ENCODE measurements at places on chromosomes 7 and 10.

- DNase-seq = no peak
Observed at GRCh38 chr10:63711867-63712716, 190.9 kb downstream of the REEP3 start.

- no peak for DNase-seq
Observed at GRCh38 chr10:121522831-121523230, 75.4 kb downstream of the FGFR2 start.

- DNase-seq = no peak
Observed at GRCh38 chr7:1151156-1151555, 8.8 kb downstream of the ZFAND2A start.

- DNase-seq = no peak
Observed at GRCh38 chr10:78850644-78851435, 217.9 kb upstream of the ZMIZ1 start.
